ENCODE measurements at places on chromosomes 13 and 19. TPM values are rescaled to one million over a fixed set of nuclear protein-coding genes. Genes with fewer than 3 reads are reported as not detected.

The ZNF17 gene
- total RNA-seq, result 4.6 TPM

DNA sequence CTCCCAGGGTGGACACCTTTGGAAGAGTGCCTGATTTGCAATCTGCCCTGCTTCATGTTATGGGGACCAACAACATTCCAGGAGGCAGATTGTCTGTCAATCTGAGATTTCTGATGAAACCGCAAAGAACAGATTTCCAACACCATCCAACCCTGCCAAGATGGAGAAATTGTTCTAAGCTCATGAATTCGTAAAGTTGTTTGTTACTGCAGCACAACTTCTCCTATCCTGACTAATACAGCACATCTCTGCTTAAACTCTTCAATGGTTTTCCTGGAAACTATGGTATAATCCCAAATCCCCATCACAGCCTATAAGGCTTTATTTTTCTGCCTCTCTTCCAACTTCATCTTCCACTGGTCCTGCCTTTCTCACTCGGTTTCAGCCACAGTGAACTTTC lies 210.3 kb upstream of the TSHZ3 start:
- no peak for DNase-seq

The ZNF296 gene
- total RNA-seq, result 0.32 TPM

- DNase-seq, result no peak
These were observed 4.8 kb upstream of the SERP2 start for GRCh38 chr13:44368599-44369368.

The C19orf38 gene
- 0.71 TPM for total RNA-seq

DNA sequence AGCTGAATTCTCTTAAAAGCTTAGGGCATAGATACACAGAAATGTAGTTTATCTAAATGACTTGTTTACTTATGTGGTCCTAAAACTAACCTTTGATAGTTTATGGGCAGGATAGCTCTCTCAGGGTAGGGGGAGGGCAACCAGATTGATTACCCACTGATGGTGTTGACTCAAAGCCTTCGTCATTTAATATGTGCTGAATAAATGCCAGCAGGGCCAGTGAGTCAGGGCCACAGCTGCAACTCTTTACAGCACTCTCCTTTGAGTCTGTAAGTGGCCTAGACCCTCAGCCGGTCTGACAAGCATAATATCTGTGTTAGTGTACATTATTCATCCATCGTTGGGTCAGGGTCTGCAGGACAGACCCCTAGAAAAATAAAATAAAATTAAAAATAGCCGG lies 128.5 kb downstream of the ZNF675 start:
- no peak for DNase-seq

DNA sequence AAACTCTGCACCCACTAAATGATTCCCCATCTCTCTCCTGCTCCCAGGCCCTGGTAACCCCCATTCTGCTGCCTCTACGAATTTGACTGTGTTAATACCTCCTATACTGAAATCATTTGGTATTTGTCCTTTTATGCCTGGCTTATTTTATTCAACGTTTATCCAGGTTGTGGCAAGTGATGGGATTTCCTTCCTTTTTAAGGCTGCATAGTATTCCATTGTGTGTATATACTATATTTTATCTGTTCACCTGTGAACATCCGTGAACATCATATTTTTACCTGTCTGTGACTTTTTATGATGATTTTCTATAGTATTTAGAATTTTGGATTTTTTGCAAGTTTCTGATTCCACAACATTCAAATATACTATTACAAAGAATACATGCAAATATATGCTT lies 13.9 kb upstream of the CEBPG start:
- DNase-seq, result no peak

GRCh38 chr19:54916822-54917221 lies 10.9 kb downstream of the NCR1 start:
- no peak for DNase-seq
